ENCODE measurements at places on chromosomes 6 and 20.

DNA sequence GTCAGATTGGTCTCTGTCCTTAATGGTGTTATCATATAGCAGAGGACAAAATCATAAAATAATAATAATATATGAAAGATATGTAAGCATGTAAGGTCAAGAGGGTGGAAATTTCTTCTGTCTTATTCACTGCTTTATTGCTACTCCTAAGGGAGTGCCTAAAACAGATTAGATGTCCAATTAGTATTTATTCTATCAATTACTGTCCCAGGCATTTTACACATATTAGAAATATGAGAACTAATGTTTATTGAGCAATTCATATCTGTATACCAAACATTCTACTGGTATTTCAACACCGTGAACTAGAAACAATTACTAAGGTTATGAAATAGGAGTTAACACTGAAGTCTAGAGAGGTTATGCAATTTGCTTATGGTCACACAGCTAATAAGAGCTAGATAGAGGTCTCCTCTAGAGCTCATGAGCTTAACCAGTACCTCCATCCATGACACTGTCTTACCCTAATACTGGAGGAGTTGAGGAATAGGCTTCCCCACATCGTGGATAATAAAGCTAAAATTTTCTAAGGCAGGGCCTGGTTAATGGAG, 302.3 kb downstream of the PLCB1 start:
- DNase-seq = no peak

DNA sequence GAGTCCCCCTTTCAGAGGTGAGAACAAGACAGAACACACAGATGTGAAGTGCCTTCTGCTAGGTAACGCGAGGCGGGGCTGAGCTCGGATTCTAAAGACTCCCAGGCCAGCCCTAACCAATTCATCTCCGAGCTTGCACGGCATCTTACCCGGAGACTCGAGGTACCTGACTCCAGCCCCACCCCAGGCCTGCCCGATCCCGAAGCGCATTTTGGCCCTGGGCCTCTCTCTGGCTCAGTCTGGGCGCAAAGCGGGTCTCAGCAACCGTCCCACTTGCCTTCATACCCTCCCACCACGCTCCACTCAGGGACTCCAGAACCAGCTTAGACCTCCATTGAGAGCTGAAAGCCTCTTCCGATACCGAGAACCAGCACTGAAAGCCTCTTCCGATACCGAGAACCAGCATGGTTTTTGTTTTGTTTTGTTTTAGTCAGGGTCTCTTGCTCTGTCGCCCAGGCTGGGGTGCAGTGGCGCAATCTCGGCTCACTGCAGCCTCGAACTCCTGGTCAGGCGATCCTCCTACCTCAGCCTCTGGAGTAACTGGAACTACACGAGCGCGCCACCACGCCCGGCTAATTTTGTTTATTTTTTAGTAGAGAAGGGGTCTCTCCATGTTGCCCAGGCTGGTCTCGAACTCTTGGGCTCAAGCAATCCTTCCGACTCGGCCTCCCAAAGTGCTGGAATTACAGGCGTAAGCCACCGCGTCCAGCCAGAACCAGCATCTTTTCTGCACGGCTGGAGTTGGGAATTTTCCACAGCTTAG, 557 bp upstream of the DYNLRB1 start:
- DNase-seq = peak; percentile 71

- DNase-seq = no peak
Observed at GRCh38 chr6:167056370-167056769, 57.2 kb downstream of the CEP43 start.

- no peak for DNase-seq
Observed at GRCh38 chr6:40584741-40585140, 2.4 kb downstream of the LRFN2 start.

GRCh38 chr6:69232911-69233448, 563.8 kb downstream of the LMBRD1 start:
- no peak for DNase-seq

DNA sequence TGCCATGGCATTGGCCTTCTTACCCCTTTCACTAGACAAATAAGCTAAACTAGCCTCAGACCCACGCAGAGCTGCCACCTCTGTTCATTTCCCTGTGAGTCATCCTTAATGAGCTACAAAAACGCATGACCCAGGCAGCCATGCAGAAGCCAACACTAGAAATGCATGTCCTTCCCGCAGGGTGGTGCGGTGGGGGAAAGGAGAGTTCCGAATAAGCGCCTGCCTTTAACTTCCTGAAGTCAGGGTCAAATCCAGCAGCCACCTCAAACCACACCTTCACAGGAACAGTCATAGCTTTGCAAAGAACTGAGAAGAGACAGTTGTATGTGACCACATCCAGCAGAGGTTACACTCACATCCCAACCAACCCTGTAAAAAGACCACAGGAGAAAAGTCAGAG, 40.4 kb downstream of the IRF4 start:
- no peak for DNase-seq

- DNase-seq = no peak
Observed at GRCh38 chr6:63663147-63663955, 27.7 kb downstream of the PHF3 start.

- no peak for DNase-seq
Observed at GRCh38 chr6:126054258-126054702, 67.9 kb downstream of the TRMT11 start.

DNA sequence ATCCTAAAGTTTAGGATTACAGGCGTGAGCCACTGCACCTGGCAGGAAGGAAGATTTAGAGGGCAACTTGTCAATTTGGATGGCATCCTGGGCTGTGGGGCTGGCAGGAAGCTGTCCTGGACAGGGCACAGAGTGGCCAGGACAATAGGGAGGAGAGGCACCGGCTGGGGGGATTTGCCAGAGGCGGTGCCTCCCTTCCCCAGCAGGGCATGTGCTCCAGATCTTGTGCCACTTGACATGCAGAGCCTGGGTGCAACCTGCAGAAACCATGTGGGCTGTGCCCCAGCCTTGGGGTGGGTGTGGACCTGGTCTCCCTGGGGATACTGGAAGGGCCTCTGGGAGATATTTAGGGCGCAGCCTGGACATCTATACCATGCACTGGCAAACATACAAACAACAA, 58.6 kb upstream of the EEF1A1 start:
- no peak for DNase-seq

DNA sequence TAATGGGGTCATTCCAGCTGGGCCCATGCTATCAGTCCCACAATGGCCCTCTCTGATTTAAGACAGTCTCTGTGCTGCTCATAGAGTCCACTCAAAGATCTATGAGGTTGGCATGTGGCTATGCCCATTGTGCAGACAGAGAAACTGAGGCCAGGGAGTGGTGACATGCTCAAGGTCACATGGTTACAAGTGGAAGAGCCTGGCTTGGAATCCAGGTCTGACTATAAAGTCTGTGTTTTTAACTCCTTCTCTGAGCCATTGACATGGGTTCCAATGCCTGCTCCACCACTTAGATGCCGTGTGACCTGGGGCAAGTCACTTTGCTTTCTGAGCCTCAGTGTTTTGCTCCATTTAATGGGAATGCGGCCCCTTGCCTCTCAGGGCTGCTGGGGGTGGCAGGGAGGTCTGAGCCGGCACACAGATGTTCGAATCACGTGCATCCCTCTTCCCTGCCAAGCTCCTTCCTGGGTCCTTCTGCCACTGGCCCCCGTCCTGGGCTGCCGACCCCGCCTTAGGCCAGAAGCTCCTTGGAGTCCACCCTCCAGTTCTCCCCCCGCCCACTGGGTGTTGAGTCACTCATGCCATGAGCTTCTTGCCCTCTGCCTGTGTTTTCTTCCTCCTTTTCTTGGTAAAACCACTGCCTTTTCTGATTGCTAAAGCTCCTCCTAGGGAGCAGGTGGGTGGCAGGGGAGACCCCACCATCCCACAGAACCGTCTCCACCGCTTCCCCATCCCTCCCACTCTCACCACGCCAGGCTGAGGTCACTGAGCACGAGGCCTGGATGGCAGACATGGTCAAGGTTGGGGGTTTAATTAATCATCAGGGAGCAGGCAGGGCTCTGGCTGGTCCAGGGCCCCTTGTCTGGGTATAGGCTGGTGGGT, 35.7 kb downstream of the CEBPB start:
- no peak for DNase-seq

- DNase-seq = no peak
Observed at GRCh38 chr6:12474167-12475140, 184.3 kb downstream of the EDN1 start.

DNA sequence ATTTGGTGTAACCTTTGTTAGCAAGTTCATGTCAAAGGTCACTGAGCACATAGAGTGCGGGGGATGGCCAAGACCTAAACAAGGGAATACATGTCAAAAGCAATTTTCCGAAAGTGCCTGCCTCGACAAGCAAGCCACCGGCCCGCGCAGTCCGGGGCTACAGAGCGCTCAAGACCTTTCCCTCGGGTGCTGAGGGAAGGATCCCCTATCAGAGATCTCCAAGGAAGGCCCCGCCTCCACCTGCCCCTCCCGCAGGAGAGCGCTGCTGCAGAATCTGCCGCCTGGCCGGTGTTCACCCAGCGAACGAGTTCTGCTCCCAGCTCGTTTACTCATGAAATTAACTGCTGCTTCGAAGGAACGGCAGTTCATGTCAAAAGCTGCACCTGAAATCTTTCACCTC, 252.7 kb downstream of the BMP7 start:
- DNase-seq = no peak

DNA sequence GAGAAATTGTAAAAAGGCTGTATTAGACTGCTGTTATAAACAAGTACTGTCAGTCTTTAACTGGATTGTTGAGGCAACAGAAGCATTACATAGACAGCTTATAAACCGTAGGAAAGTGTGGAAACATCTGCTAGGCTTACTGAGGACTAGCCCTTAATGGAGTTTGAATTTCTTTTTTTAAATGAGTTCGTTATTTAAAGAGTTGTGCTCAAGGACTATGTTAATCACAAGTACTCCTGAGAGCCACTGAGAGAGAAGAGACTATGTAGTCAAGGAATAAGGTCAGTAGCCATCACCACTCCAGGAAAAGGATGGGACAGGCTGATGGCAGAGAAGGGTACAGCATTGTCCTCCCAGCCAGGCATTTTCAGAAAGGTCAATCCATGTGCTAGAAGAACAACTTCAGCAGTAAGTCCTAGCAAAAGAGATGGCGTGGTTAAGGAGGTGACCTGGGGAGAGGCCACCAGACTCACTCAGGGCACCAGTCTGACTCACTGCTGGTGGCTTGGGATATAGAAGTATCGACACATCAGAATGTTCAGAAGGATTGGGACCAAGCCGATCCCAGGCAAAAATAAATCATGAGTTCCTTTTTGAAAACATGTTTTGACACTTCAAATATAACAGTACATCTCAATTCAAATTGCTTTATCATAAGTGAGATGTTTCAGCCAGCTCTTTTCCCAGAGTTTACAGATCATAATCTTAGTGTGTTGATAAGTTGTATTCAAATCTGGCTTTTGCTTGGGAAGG, 6.4 kb downstream of the RPS12 start:
- no peak for DNase-seq
